ENCODE measurements at places on chromosomes 2 and 18.

- no peak for DNase-seq
Measured at GRCh38 chr18:8912348-8913326, 189.9 kb upstream of the NDUFV2 start.

DNA sequence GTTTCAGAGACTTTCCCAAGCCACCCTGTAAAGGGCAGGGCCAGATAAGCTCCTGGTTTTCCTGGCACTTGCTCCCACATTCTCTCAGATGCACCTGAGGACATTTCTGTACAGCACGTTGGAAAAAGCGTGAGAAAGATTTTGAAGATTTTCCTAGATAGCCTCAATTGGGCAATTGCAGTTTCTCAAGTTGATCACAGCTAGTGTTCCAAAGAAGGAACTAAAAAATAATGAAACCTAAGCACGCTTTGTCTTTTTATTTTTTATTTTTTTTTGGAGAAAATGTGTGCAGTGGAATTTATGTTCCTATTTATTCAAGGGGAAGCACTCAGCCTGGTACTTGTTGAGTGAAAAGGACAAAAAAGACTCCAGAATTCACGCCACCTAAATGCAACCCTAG is 429.1 kb downstream of the RNF144A start:
- DNase-seq, result no peak

DNA sequence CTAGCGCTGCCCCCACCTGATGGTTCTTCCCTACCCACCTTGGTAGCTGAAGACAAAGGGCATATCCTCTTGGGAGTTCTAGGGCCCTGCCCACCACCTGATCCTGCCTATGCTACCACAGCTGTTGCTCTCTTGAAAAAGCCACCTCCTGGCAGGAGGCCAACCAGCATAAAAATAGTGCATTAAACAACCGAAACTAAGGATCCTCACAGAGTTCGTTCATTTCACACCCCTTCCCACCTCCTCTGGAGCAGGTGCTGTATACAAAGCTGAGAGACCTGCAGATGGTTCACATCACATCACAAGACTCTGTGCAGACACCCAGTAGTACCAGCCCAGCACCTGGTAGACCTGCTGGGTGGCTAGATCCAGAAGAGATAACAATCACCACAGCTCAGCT is 1348.0 kb upstream of the TMEFF2 start:
- no peak for DNase-seq

DNA sequence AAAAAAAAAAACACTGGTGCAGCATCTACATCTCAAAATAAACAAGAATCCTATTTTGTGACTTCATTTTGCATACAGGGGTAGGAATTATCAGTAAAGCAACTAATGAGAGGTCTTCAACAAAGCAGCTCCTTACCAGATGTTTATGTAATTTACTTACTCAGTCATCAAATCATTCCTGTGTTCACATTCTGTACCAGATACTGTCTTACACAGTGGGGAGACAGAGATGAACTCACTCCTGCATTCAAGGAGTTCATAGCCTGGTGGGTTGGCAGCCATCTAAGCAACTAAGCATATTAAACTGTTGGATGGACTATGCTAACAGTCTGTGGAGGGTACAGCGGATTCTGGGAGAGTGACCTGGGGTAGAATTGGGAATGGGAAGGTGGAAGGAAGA is 169.0 kb downstream of the OSR1 start:
- no peak for DNase-seq

DNA sequence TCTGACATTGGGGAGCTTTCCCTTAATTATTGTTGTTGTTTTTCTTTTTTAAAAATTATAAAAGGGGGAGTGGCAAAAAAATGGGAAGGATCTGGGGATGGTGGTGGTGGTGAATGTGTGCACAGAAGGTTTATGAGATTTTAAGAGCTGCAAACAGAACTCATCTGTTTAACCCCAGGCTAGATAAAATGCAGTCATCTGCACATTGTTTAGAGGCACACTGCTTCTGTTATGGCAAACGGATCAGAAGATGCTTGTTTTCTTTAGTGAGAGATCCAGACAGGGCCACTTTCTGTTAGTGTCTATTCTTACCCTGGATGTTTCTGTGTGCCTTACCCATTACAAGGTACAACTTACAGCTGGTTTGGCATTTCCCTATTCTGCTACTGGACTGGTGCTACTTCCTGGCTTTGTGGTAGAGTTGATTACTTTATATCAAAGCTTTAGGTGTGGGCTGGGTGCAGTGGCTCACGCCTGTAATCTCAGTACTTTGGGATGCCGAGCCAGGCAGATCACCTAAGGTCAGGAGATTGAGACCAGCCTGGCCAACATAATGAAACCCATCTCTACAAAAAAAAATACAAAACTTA is 68.2 kb upstream of the NRP2 start:
- DNase-seq, result no peak

- no peak for DNase-seq
Measured at GRCh38 chr2:224875841-224876240, 159.7 kb upstream of the CCDC195 start.

DNA sequence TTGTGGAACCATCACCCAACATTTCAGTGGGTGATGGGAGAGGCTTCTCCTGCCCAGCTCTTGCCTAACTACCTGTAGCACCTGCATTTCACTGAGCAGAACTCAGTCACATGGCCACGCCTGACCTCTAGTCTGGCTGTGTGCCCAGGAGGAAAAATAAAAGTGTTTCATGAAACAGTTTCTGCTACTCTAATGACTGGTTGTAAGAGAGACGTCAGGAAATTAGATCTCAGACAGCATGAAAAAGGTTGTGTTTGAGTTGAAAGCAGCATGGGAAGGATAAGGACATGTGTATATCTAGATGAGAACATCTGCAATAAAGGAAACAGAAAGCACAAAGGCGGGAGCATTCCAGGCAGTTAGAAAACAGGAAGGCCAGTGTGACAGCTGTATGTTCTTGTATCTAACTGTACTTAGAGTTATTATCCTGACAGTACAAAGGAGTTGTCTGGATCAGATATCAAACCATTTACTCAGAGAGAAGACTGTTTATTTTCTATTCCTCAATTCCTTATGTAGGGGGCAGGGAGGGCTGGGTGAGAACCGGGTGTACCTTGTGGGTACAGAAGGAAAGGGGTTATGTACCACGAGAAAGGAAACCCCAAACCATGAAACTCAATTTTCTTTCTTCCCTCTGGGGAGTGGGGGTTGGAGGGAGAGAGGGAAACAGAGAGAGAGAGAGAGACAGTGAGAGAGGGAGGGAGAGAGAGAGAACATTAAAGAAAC is 307.4 kb upstream of the VWC2L start:
- DNase-seq, result no peak

DNA sequence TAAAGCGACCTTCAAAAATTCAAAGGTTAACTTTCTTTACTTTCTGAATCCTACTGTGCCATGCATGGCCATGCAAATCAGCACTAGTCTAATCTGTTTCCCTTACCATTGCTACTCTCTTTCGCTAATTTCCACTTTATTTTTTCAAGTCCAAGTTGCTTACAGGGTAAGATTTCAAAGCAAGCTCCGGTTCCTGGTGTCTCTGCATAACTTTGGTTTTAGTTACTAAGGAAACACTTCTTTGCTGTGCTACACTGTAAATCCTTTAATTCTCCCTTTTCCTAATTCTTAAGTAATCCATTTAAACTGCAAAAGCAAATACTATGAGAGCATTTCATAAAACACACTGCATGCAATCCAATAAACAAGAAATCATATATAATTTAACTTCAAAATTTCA is 383.5 kb upstream of the LYPD1 start:
- DNase-seq, result no peak

GRCh38 chr18:70291295-70291574 is 2.4 kb downstream of the SOCS6 start:
- DNase-seq, result no peak

- no peak for DNase-seq
Measured at GRCh38 chr2:240369801-240370585, 65.5 kb upstream of the GPC1 start.

DNA sequence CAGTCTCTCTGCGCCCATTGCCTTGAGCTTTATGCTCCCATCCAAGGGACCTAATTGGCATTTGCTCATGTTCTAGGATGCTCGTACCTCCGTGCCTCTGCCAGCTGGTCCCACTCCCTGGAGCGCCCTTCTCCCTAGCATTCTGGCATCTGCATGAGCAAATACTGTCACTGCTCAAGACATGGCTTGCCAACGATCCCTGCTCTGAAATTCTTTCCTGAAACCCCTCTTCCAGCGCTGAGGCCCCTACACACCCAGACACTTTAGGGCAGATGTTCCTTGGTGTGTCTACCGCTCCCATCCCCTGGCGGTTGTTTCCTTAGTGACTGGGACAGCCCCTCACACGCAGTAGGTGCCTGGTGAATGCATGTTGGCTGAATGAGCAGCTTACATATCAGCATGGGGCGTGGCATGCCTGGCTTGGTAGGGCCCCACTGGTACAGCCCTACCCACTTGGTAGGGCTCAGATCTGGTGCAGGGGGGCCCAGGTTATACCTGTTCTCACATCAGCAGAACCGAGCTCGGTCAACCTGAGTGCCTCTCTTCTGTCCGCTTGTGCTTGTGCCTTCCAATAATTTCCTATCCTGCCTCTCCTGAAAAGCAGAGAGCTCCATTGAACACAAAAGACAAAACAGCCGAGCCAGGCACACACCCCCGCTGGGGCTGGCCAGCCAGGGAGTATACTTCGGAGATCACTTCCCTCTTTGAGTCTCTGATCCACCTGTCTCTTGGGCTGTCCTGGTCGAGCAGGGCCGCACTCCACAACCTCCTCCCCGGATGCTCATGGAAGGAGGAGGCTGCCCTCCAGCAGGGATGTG is 59.2 kb downstream of the INHBB start:
- no peak for DNase-seq

- DNase-seq, result no peak
Measured at GRCh38 chr2:239813261-239814115, 211.7 kb downstream of the NDUFA10 start.

GRCh38 chr18:44090453-44090852 is 590.2 kb upstream of the SETBP1 start:
- DNase-seq, result no peak

GRCh38 chr2:138103156-138103555 is 138.9 kb downstream of the HNMT start:
- DNase-seq, result no peak

- peak; percentile 15 for DNase-seq
Measured at GRCh38 chr18:50879302-50880118, 592 bp downstream of the ME2 start.

- no peak for DNase-seq
Measured at GRCh38 chr18:22451796-22452195, 34.1 kb upstream of the CTAGE1 start.

DNA sequence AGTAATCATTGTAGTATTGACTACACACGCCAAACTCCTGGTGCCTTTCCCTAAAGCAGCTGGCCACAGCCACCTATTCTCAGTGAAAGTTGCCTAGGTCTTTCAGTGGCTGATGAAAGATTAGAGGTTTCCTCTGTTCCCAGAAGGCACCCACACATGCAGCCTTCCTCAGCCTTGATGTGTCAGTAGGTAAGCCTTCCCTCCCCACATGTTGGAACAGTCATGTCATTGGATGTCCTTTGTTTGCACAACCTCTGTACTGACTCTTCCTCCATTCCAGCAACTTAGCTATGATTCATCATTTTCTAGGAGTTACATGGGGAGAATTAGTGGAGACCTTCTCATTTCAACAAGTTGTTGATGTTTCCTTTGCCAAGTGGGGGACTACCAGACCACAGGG is 630.8 kb upstream of the SLC39A10 start:
- DNase-seq, result no peak

GRCh38 chr2:97724073-97724410 is 10.7 kb downstream of the ZAP70 start:
- no peak for DNase-seq

GRCh38 chr2:215535741-215536140 is 99.9 kb upstream of the FN1 start:
- DNase-seq, result no peak

GRCh38 chr2:176710657-176711186 is 441.5 kb downstream of the MTX2 start:
- DNase-seq, result no peak

DNA sequence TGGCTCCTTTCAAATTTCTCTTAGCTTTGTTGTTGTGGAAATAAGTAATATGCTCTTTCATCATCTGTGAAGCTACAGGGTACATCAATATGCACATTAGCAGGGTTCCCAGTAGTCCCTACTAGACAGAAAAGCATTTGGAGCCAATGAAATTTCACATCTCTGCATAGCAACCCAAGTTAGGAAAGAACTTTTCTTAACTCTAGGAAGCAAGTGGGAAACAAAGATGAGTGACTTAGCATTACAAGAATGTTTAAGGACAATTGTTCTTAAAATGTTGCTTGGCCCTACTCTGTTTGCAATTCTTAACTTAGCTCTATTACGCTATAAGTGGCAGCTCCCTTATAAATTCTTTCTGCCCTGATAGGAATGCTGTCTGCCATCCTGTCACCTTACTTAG is 39.6 kb downstream of the ZEB2 start:
- DNase-seq, result no peak

DNA sequence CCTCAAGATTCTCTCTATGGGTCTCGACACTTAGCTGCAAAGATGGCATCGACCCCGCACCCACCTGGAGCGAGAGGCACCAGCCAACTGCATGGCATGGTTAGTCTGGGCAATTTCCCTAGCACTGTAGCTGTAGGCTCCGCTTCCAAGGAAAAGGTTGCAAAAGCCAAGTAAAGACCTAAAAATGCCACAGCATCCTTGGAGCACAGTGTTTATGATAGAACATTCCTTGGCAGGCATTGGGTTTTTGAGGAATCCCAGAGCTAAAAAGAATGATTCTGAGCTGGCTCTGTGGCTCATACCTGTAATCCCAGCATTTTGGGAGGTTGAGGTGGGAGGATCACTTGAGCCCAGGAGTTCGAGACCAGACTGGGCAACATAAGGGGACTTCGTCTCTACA is 22.9 kb downstream of the QPCT start:
- no peak for DNase-seq

- no peak for DNase-seq
Measured at GRCh38 chr2:209146682-209147320, 277.0 kb upstream of the MAP2 start.

DNA sequence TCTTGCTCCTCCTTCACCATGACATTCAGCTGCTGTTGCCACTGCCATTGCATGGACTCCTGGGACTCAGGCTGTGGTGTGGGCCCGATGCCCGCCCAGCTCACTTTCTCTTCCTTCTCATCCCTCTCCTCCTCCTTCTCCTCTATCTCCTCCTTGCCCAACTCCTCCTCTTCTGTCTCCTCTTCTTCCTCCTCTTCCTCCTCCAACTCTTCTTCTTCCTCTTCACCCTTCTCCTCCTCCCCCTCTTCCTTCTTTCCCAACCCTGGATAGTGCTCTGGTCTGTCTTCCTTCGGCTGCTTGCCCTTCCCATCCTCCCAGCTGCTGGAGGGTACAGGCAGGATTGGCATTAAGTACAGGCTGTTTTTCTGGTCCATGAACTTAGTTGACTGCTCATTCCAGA is 10.8 kb upstream of the CRYBA2 start:
- no peak for DNase-seq

DNA sequence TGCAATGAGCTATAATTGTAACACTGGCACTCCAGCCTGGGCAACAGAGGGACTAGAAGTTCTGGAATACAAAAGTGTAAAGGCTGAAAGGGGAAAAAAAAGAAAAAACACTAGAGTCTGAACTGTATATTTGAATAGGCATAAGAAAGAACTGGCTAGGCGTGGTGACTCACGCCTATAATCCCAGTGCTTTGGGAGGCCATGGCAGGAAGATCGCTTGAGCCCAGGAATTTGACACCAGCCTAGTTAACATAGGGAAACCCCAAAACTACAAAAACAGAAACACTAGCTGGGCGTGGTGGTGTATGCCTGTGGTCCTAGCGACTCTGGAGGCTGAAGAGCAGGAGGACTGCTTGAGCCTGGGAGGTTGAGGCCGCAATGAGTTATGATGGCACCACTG is 70.6 kb downstream of the SAP130 start:
- no peak for DNase-seq

GRCh38 chr2:237790353-237790752 is 8.2 kb upstream of the RBM44 start:
- no peak for DNase-seq

- no peak for DNase-seq
Measured at GRCh38 chr18:70394672-70395071, 105.8 kb downstream of the SOCS6 start.

Measured in stimulated activated CD8-positive, alpha-beta memory T cell treated with anti-CD3 and anti-CD28 coated beads, Interleukin-12 subunit alpha, Interleukin-12 subunit beta, amount 100 ng/mL, for 4 hours (primary cell).